ENCODE measurements at places on chromosomes 7 and 10. TPM values are rescaled to one million over a fixed set of nuclear protein-coding genes. Genes with fewer than 3 reads are reported as not detected.

Gene FZD1
- 20.6 TPM for total RNA-seq

Gene YAE1
- total RNA-seq, result 28.9 TPM

DNA sequence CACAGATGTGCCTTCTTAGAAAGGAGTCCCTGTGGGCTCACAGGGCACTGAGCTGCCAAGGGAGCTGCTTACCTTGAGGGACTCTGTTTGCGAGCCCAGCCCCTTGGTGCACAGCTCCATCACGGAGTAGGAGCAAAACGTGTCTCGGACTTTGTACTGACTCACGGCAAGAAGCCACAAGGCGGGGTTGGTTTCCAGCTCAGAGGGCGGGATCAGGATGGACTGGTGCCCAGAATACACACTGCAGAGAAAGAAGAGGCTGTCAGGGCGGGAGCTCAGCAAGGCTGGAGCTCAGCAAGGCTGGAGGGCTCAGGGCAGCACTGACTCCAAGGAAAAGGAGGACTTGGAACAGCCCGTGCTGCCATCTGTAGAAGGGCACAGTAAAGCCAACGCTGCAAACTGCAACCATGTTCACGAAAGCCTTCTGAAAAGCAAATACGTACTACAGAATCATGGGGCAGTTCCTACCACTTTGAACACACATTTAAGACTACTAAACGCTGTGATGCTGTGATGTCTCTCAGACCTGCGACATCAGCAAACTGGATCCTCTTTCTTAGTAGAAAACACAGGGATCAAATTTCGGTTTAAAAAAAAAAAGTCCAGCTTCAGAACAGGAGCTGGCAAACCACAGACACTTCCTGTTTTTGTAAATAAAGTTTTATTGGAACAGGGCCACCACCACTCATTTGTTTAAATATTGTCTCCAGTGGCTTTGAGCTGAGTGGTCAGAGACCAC lies 194.3 kb downstream of the ZMYND11 start:
- peak; percentile 92 for DNase-seq

- DNase-seq, result no peak
Observed at GRCh38 chr10:127804696-127805095, 67.7 kb downstream of the FOXI2 start.

DNA sequence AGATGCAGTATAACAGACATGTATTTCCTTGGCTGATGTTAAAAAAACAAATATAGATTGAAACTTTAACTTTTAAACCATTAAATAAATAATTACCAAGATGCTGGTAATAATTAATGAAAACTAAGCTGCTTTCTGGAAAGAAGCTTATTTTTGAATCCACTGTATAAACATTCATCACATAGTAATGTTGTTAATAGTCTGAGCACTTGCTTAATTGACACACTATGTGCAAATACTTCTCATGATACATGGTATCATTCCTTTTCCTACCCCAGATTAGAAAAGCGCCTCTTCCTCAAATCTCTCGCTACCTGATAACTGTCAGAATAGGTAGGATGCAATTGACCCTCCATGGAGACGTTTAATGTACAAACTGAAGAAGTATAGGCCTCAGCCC lies 15.0 kb upstream of the COL28A1 start:
- peak; percentile 94 for DNase-seq

GRCh38 chr10:28914701-28915100 lies 237.4 kb downstream of the BAMBI start:
- DNase-seq, result peak; percentile 69

DNA sequence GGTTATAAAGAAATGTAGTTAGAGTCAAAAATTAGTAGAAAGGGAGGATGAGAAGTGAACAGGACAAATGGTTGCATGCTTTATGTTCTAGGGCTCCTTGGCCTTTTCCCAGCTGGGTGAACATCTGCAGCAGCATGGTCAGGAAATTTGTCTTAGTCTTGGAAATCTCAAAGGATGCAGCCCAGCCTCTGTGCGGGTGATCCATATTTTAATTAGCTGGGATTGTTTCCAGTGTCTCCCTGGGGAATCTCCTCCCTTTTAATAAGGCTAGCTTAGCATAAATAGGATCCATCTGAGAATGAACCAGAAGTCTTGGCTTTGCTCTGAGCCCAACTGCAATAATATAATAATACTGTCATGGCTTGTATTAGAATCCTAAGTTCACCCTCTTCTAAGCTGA lies 198.3 kb downstream of the PRKG1 start:
- DNase-seq, result no peak

DNA sequence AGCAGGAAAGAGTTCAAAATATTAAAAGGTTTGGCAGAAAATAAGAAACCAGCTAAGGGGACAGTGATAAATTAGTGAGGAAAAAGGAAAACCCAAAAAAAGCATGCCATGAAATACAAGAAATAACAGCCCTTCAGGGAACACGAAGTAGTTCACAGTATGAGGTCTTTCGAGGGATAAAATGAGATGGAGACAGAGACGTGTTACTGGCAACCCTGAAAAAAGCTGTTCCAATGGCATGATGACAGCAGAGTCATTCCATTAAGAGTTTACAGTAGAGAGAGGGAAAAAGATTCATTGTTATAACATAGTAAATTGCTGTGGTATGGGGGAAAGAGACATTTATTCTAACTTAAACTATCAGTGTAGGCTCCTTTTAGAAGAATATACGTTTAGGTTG lies 391.2 kb downstream of the ANKRD7 start:
- DNase-seq, result no peak
